NCI-H226 (cell line): ENCODE measurements at places on chromosomes 5 and 9.

DNA sequence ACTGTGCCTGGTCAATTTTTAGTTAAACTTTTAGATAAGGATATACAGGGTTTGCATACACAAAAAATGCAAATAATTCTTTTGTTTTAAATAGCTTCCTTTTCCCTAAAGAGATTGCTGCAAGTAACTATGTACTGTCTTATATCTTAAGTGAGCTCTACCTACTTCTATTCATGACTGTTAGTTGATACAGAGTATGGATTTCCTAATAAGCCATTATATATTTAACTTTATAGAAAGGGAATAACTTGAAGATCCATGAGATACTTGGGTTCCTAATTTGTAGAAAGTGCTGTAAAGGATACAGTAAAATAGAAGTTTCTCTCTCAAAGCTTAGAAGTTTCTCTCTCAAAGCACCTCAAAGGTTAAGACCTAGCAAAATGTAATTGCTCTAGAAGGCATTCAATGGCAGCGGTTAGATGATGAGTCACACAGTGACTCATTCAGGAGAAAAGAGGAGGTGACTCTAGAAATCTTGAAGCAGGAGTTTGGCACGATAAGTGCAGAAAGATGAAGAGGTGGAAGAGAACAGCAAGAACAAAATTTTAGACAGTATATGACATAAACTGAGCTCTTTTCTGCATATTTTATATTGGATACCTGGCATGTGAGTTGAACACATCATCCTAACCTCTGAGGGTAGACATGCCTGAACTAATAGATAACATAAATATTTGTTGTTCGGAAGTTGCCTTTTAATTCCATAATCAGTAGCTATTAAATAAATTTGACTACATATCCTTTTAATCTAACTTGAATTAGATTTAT lies 5.5 kb upstream of the DNAJC21 start:
- peak; percentile 88 for DNase-seq

DNA sequence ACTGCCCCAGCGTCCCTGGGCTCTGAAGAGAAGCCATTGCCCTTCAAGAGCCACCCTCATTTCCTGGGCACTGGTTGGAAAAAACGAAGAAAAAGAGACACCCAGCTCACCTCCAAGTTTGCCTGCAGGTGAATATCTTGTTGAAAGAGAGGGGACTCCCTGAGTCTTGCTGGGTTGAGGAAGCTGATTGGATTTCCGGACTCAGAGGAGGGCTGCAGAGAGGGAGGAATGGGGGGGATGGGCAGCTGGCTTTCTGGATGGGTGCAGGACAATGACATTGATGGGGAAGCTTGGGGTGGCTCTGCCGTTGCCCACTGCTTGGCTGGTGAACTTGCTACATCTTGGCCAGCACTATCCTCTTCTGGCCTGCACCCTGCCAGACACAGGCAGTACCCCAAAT lies 31.0 kb upstream of the IER5L start:
- no peak for DNase-seq

- DNase-seq: no peak
Observed at GRCh38 chr5:88819301-88819999, 63.5 kb downstream of the MEF2C start.

- DNase-seq: peak; percentile 8
Observed at GRCh38 chr9:137689745-137690529, 71.1 kb downstream of the EHMT1 start.

DNA sequence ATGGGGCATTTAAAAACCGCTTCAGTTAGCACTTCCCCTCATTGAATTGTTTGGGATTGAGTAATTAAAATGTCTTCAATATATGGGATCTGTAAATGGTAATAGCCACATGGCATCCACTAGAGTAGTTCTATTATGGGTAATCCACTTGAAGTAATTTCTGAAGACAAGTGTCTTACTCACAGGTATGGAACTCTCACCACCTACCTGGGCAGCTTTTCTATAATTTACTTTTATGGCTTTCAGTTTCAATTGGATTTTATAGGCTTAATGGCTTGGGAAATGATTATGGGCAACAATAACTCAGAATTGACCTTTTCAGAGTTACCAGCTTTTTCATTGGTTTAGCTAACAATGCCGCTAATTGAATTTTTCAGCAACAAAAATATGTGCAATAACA lies 597.9 kb downstream of the PTPRD start:
- DNase-seq: no peak

GRCh38 chr9:72292874-72293607 lies 72.0 kb downstream of the ZFAND5 start:
- DNase-seq: peak; percentile 78

DNA sequence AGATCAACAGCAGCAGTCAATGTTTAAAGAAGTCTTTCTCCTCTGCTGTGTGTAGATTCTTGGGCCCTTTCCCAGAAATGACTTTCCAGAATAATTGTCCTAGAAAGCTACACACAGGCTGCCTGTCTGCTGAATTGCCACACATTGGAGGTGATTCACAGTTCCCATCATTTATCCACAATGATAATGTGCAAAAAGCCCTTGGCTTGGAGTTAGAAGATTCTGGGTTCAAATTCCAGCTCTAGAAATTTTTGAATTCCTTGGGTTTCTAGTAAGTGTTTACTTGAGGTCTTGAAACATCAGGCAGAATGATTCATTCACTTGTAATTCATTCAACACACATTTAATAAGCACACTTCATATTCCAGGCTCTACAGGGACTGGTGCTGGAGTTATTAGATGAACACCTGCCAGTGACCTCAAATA lies 28.6 kb upstream of the EPB41L4B start:
- DNase-seq: peak; percentile 91

DNA sequence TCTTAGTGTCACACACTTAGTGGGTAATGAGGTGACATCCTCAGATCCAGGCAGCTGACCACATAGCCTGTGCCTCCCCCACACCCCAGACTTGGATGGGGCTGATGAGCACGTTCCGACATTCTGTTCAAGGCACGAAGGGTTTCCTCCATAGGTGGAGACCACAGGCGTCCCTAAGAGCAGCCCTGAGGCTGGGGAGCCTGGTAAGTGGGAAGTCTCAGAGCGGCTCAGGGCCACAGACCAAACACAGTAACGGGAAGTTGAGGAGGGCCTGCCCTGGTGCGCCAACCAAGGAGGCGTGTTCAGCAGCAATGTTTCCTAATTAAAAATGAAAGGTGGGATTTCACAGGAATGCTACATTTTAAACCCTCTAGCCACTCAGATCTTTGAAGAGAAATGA lies 102.3 kb upstream of the PHYKPL start:
- no peak for DNase-seq

- no peak for DNase-seq
Observed at GRCh38 chr5:62042007-62042406, 264.0 kb upstream of the KIF2A start.

DNA sequence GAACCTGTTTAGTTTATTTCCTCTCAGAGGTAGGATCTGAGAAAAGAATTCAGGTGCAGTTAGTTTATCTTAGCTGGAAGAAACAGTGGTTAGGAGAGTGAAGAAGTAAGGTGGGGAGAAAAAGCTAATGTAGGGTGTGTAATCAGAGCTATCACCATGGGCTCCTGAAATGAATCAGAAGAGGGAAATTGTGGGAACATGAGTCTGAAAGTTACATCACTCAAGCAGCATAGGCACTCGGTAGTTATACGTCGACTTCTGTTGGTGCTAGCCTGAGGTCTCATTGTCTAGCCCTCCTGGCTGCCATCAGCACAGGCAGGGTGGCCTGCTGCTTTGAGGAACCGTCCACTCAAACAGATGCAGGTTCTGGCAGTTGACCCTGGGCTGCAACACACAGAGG lies 56.7 kb upstream of the NPR3 start:
- DNase-seq: peak; percentile 3

GRCh38 chr9:2729721-2730120 lies 12.4 kb downstream of the KCNV2 start:
- DNase-seq: no peak

DNA sequence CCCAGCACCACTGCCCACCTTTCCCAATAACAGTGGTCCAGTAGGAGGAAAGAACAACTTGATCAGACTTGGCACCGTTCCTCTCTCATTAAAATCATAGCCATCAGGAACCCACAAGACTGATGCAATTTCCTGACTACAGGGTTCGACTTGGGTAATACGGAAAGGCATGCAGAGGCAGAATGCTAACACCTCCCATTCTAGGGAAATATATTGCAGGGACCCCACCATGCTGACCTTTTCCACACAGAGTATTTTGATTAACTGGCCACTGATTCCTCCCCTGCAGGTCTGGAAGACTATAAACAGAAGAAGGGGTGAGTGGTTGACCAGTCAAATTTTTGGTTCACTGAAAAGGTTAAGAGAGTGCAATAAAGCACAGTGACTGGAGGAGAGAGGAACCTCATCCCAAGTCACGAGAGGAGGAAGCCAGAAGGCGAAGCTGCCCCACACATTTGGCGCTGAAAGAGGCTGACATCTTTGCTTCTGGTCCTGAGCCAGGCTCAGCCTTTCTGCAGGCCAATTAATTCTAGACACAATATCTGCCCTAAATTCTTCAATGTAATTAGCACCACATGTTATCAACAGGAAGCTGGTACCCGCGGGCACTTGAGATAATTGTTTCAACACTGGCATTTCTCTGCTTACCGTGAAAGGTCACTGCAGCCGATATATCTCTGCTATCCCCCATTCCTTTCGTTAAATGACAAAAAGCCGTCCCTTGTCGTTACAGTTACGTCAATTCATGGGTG lies 64.7 kb upstream of the SPOCK1 start:
- peak; percentile 89 for DNase-seq

- no peak for DNase-seq
Observed at GRCh38 chr5:68274847-68275651, 59.5 kb downstream of the PIK3R1 start.

DNA sequence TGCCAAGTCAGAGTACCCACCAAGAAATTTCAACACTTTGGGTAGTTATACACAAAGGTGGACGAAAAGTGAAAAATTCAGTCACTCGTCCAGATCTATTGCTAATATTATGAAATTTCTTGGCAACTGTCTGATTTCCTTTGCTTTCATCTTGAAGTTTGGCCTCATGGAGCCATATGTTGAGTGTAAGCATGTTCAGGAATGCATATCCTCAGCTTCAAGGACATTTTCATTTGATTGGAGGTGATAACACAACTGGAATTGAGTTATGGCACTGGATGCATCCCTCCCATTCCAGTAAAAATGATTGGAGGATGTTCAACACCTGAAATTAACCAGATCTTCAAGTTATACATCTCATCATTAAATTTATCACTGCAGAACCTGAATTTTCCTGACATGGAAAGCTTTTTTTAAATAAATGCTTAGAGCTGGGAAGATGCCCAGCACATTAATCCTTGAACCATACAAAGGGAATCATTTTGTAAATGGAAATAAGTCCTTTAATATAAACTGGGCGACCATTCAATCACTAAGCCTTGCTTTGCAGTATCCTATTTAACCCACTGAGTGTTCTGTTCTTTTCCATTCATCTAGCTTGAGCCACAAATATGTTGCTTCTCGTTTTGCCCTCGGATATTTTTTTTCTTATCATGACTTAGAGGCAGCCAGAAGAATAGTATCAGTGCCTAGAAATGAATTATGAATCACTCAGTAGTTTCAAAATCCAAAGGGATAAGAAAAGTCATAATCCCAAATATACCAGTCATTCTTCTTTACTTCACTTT lies 273.7 kb upstream of the PIK3R1 start:
- peak; percentile 81 for DNase-seq

DNA sequence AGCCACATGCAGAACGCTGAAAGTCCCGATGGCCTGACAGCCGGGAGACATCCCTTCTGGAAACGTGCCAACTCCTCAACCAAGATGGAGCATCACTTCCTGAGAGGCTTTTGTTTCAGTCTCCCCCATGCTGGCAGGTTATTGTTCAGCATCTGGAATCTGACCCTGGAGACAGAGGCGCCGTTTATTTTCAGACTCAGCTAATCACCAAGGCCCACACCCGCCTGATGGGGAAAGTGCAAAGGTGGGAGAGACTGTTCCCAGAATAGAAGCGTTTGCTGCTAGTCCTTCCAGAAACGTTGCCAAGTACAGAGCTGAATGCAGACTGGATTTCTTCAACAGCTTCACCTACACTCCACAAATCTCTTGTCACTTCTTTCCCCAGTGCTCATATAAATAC lies 41.8 kb upstream of the S1PR3 start:
- no peak for DNase-seq

DNA sequence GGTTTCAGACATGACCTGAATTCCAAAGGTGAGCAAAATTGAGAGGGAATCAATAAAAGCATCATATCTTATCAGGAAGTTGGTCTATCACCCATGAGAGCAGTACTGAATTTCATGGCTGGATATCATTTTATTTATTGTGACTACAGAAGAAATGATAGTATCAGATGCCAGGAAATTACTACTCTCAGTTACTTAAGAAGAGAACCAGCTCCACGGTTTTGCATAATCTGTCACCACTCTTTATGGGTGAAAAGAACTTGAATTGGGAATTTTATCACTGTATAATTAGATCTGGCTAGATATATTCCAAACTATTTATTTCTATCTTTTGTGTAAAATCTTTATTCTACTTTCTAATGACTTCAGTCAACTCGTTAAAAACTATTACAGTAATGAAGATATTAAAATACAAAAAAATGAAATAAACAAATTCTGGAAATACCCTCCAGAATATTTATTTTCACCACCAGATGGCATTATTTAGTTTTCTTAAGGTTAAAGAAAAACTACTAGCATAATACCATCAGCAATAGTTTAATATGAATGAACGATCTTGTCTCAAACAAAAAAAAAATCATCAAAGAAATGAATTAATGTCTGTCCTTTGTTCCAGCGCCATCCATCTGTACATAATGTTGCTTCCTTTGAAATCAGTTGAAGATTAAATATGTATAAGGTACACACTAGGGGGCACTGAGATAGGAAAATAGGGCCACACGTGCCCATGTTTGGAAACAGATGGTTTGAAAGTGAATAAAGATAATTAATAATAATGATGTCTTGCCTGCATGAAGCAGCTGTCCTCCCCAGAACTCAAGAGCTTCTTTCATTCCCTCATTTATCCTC lies 84.7 kb upstream of the SLCO6A1 start:
- DNase-seq: no peak

- no peak for DNase-seq
Observed at GRCh38 chr5:150156027-150156368, 353 bp upstream of the PDGFRB start.

- no peak for DNase-seq
Observed at GRCh38 chr9:100477241-100477640, 4.3 kb downstream of the TMEFF1 start.

- DNase-seq: peak; percentile 21
Observed at GRCh38 chr9:74783408-74783807, 104.3 kb downstream of the TRPM6 start.

DNA sequence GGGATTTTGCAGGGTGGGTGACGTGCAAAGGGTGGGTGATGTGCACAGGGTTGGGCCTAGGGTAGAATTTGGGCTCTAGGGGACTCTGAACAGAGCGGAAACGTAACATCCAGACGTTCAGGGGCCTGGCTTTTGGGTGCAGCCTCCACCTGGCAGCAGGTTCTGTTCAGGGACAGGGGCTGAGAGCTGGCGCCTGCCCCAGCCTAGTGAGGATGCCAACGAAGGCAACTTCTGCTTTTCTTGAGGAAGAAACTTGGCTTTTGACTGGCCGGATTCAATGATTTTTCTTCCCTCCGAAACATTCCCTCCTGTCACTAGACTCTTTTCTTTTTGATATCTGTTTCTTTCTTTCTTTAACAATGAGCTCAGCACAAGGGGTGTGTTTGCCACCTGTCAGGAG lies 38.6 kb upstream of the SLC6A19 start:
- no peak for DNase-seq

- no peak for DNase-seq
Observed at GRCh38 chr5:7117961-7118360, 278.0 kb upstream of the ADCY2 start.
